ENCODE measurements at places on chromosomes 4 and X.

DNA sequence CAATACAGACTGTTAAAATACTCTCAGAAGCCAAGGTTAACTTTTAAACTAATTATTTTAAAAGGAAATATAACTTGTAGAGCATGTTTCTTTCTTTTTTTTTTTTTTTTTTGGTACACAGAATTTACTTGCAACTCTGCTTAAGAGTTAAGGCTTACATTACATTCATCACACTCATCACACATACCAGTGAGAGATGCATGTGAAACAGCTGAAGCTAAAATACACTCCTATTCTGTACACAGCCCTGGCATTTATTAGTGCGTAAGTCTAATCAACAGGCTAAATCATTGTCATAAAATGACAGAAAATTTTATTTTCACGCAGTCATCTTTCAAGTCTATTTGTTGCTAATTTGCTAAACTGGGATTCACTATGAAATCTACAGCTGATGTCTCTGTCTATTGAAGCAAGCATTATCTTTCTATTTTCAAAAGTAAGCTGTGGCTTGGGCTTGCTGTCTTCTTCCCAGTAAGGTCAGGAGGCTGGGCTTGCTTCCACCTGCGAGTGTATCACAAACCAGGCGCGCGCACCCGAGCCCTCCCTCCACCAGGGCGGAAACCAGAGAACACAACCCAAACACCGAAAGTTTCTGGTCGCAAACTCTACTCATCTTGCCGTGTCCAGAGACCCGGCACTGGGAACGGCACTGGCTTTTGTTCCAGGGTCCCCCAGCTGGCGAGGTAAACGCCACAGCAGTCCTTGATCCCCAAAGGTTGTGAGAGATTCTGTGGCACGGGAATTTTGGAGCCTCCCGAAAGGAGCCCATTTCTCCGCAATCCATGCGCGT lies 3.9 kb downstream of the MAML3 start:
- DNase-seq: no peak

GRCh38 chr4:183621875-183622274 lies 37.1 kb downstream of the RWDD4 start:
- no peak for DNase-seq

GRCh38 chr4:54513741-54514140 lies 144.0 kb upstream of the KIT start:
- DNase-seq: no peak

- no peak for DNase-seq
Observed at GRCh38 chr4:111602848-111603247, 542.4 kb upstream of the FAM241A start.

DNA sequence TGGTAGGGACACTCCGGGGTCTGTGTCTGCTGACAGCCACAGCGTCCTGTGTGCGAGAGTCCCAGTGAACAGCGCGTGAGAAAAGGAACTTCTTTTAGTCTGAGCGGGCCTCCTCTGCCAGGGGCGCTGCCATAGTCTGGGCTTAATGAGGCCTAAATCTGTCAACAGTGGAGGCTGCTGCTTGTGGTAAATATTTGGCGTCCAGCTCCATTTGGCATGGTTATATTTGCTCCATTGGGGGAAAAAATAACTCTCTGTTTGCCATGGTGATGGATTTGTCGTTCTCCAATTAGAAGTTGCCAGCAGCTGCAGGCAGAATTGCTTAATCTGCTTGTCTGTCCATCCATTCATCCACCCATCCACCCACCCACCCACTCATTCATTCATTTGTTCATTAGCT lies 71.4 kb upstream of the PSAPL1 start:
- DNase-seq: no peak
